ENCODE measurements at places on chromosomes 5 and 9. TPM values are rescaled to one million over a fixed set of nuclear protein-coding genes. Genes with fewer than 3 reads are reported as not detected.

TMEM171 gene
- total RNA-seq: 4.0 TPM

DBH gene
- total RNA-seq: not detected

CD72 gene
- 0.22 TPM for total RNA-seq

CDC25C gene
- 8.8 TPM for total RNA-seq

EDIL3 gene
- total RNA-seq: 0.12 TPM

CAMK4 gene
- 0.07 TPM for total RNA-seq

OTP gene
- total RNA-seq: 0.09 TPM

COL23A1 gene
- total RNA-seq: not detected

FCN2 gene
- not detected for total RNA-seq

THBS4 gene
- total RNA-seq: 0.06 TPM

ADGRV1 gene
- total RNA-seq: 0.50 TPM

SLC2A8 gene
- total RNA-seq: 17.1 TPM

CCL28 gene
- 0.06 TPM for total RNA-seq

C9 gene
- not detected for total RNA-seq

TMOD1 gene
- 1.9 TPM for total RNA-seq
